ENCODE measurements at places on chromosomes 3 and 15.

DNA sequence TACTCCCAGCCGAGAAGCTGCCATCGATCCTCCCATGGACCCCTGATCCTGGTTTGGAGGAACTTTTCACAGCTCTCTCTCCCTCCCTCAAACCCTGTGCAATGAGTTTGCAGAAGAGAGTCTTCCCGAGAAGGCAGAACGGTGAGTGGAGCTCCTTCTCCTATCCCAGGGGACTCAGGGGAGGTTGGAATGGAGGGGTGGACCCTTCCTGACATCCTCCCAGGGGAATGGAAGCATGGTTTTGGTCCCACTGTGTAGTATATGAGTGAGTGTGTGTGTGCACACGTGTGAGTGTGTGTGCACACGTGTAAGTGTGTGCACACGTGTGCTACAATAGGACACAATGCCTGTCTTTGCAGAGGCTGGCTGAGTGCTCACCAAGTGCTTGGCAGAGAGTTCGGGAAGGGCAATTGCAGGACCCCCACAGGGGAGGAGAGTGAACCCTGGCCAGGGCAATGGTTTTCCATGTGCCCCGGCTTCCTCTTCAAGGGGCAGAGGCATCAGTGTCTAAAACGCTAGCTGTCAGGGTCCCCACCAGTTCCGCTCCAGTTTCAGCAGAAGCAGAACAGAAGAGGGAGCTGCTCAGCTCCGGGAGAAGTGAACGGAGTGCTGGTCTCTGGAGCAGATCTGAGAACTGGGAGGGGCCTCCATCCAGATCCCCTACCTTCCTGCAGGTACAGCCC is 13.8 kb upstream of the IL16 start:
- no peak for DNase-seq

GRCh38 chr15:78999636-79000035 is 54.8 kb upstream of the CTSH start:
- DNase-seq, result no peak

DNA sequence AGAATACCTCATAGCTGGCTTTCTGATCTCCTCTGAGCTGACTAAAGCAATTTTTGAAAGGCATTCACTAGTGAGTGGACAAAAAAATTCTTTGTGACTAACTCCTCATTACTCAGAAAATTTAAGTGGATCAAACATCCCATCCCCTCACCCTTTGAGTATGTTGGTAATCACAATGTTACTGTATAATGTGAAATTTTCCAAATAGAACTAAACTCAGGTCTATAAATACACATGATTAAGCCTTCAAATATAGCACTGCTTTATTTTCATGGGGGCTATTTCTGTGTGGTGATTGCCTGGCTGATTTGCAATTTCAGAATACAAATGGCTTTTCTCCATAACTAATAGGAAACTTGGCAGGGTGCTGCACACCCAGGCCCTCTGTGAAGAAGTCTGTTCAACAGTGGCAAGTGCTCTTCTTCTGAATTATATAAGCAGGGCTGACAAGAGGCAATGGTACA is 45.9 kb upstream of the ACTC1 start:
- no peak for DNase-seq

GRCh38 chr3:141112686-141113297 is 61.6 kb downstream of the SPSB4 start:
- no peak for DNase-seq

DNA sequence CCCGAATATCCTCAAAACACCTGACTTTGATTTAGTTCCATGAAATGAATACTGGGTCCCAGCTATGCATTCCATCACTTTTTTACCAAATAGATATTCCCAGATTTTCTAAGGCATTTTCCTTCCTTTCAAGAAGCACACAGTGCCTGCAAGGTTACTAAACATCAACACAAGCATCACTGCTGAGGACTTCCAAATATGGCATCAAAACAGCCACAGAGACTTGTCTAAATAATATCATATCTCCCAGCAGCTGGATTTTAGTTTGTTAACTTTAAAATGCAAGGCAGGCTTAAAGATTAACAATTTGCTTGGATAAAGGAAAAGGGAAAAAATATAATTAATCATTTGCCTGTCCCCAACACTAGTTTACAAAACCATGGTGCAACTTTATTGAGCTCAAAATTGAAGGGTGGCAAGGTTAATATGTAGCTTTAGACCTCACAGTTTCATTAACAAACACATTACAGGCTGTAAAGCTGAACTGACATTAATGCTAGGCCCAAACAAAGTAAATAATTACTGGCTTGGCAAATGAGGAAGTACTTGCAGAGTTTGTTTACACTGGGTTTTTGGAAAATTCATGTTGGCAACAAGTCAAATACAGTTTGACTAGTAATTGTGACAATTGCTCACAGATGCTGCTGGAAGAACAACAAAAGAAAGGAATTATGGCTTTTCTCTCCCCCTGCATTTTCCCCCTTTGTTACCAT is 401.7 kb upstream of the CDIN1 start:
- no peak for DNase-seq

GRCh38 chr3:129952556-129953355 is 21.8 kb upstream of the TRH start:
- DNase-seq, result no peak

- no peak for DNase-seq
Observed at GRCh38 chr3:170603770-170604510, 18.1 kb upstream of the SLC7A14 start.
